ENCODE measurements at places on chromosomes 2 and 18.
A peak's percentile ranks its signal among the peaks of the same experiment; 100 is the strongest.

- DNase-seq = peak; percentile 90
These were observed 795 bp downstream of the METTL21A start for GRCh38 chr2:207624185-207625013.

- no peak for DNase-seq
These were observed 900.5 kb upstream of the CRIM1 start for GRCh38 chr2:35454966-35455638.

- DNase-seq = no peak
These were observed 116.2 kb downstream of the RIF1 start for GRCh38 chr2:151525821-151526373.

DNA sequence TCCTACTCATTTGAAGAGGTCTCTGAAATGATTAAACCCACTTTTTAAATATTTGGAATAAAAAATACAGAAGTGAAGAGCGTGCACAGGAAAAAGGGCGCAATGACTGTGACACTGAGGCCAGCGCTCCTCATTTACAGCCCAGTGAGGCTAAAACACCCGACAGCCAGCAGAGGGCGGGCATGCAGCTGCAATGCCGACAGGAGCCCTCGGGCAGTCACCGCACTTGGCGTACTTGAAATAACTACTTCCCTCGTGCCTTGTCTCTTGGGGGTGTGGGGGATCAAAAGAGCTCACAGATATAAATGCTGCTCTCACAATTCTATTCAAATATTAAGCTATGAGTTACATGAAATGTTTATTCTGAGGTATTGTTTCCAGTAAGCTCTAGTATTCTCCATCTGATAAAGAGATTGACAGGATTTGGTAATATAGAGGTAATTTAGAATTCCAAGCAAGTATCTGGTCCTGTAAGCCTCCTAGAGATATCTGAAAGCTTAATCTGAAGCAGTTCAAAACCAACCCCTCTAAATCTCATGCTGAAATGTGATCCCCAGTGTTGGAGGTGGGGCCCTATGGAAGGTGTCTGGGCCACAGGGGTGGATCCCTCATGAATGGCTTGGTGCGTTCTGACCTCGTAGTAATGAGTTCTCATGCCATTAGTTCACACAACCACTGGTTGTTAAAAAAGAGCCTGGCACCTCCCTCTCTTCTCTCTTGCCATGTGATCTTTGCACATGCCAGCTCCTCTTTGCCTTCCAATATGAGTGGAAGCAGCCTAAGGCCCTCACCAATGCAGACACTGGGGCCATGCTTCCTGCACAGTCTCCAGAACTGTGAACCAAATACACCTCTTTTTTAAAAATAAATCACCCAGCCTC, 93.6 kb downstream of the ZAP70 start:
- peak; percentile 31 for DNase-seq

DNA sequence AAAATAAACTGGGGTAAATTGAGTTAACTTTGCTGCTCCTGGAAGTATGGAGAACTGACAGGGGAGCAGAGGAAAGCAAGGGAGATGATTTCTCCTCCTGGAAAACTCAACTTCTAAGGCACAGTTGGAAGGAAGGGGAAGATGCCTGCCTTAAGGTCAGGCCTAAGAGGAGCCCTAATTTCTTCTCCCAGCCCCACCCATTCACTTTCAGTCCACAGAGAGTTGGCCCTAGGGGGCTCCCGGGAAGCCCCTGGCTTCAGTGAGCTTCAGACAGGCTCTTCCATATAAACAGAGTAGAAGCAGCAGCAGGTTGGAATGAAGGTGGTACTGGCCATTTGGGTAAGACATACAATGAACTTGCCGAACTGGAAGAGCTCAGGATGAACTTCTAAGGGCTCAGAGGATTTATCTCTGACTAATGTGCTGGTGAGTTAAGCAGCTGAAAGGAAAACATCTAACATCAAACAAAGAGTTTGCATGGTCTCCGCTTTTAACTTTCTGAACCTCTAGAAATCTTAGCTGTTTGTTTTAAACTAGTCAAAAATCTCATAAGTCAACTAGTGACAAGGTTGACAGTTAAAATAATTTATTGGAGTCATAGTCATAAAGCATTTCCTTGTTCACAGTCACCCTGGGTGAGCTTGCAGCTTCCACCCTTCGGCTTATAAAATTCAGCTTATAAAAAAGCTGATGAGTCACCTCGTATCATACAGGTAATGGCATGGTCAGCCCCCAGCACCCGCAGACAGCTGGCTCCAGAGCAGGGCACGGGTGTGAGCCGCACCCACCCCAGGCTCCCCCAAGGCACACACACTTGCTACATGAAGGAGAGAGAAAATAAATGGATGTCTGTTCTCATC, 9.8 kb downstream of the MALL start:
- DNase-seq = no peak
